Type B pancreatic cell (in vitro differentiated cells): ENCODE measurements at places on chromosomes 16 and 17. TPM values are rescaled to one million over a fixed set of nuclear protein-coding genes. Genes with fewer than 3 reads are reported as not detected.

Gene CHST4
- 0.33 TPM in 1 of 2 replicates, not detected in the other for total RNA-seq

- no peak for DNase-seq
Observed at GRCh38 chr17:4077581-4077980, 65.2 kb downstream of the ZZEF1 start.

DNA sequence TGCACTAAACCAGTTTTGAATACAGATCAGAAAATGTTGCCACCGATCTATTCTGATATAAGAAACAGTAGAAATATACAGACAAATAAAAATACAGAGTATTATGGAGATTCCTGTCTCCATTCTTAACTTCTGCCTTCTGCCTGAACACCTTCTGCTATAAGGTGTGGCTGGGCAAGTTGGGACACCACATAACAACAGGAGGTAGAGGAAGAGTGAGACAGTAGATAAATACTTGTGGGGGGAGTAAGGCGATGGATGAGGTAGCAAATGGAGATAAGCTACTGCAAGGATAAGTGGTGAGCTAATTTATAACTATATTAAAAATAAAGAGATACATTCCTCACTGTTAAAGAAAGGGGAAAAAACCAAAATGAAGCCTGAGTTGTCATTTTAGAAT, 143.7 kb downstream of the CDH8 start:
- DNase-seq, result no peak

DNA sequence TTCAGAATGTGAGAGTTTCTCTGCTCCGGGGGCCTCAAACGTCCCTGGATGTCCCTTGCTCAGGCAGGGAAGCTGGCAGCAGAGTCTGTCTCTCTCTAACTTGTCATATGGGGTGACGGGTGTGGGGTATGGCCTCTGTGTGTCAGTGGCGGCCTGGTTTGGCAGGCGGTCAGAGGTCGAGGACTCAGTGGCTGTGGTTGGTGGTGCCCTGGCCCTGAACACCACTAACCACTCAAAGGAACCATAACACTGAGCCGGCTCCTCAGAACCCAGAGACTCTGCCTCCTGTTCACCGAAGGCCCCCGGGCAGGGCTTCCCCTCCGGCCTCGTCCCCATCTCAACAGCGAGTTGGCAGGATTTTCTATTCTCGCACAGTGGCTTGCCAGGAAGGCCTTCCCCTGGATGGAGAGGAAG, 677 bp downstream of the P2RX1 start:
- no peak for DNase-seq

DNA sequence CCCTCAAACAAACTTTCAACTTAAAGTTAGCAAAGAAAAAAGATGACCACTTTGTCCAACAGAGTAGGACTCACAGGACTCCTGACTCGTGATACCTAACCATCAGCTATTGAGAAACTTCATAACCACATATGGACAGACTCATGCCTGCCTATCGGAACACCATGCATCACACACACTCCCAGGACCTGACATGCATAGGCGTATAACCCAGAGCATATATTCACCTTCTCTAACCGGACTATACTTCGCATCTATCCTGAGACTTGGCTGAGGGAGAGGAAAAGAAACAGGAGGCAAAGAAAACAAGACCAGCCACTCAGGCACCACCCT, 2.2 kb downstream of the PIP4K2B start:
- no peak for DNase-seq

- no peak for DNase-seq
Observed at GRCh38 chr16:52544703-52545102, 2.2 kb downstream of the TOX3 start.

Gene STH
- total RNA-seq, result not detected in 2 replicates

GRCh38 chr17:29176558-29177351, 3.4 kb downstream of the MYO18A start:
- no peak for DNase-seq

GRCh38 chr17:50331085-50331791, 14.7 kb upstream of the XYLT2 start:
- DNase-seq, result no peak

DNA sequence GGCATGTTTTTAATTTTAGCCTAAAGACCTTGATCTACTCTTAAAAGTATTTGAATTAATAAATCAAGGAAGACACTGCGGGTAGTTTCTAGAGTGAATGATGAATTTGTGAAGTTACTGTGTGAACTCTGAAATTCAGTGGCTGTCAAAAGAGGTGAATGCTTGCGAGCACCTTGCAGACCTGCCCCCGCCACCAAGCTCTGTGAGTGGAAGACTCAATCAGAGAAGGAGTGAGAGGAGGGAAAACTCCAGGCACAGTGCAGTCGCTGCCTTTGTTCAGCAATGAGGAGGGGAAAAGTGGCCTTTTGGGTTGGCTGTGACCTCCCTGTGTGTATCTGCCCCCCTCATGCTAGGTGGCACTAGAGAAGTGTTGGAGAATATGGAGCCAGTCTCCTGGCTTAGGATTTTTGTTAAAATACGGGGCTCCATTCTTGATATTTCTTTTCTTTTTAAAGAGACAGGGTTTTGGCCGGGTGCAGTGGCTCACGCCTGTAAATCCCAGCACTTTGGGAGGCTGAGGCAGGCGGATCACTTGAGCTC, 53.0 kb downstream of the LDHD start:
- DNase-seq, result no peak

- DNase-seq, result no peak
Observed at GRCh38 chr17:80068301-80069222, 32.1 kb downstream of the CCDC40 start.

DNA sequence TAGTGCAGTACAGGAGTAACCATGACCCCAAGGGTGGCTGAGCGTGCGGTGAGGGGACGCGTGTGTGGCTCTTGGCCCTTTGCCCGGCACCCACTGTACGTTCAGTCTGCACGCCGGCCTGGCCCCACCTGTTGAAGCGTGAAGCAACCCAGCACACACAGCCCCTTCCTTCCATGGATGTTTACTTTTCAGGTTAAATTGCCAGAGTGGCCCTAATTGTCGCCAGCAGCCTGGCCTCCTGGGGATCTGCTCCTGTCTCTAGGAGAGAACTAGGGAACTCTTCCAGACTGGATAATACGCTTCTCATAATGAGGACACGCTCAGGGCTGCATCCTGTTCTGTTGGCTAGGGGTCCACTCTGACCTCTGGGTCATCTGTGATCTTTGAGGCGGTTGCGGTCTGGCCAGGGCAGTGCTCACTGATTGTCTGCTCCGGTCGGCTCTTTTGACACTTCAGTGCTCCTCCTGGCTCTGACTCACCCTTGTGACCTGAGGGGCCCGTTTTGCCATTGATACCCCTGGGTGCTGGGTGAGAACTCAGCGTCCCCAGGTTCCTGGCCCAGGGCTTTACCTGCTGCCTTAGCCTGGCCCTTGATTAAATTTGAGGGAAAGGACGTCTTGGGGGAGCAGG, 27.7 kb downstream of the TPSG1 start:
- DNase-seq, result no peak

Gene SLFN14
- not detected in 2 replicates for total RNA-seq

DNA sequence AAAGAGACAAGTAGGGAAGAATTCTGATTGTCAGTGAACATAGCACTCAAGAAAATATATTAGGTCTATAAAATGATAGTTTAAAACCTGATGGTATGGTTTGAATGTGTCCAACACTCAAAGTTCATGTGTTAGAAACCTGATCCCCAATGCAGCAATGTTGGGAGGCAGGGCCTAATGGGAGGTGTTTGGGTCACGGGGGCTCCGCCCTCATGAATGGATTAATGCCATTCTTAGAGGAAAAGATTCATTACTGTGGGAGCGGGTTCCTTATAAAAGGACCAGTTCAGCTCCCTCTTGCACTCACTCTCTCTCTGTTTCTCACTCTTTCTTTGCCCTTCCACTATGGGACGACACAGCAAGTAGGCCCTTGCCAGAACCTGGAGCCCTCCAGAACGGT, 41.5 kb upstream of the SLC47A1 start:
- DNase-seq, result no peak

GRCh38 chr17:8393470-8394231, 4.0 kb downstream of the RNF222 start:
- no peak for DNase-seq

GRCh38 chr16:22312897-22313781, 15.9 kb downstream of the POLR3E start:
- DNase-seq, result no peak

Gene SHCBP1
- total RNA-seq, result 5.4 and 12.7 TPM in 2 replicates

Gene ZNF597
- 1.4 and 2.2 TPM in 2 replicates for total RNA-seq

DNA sequence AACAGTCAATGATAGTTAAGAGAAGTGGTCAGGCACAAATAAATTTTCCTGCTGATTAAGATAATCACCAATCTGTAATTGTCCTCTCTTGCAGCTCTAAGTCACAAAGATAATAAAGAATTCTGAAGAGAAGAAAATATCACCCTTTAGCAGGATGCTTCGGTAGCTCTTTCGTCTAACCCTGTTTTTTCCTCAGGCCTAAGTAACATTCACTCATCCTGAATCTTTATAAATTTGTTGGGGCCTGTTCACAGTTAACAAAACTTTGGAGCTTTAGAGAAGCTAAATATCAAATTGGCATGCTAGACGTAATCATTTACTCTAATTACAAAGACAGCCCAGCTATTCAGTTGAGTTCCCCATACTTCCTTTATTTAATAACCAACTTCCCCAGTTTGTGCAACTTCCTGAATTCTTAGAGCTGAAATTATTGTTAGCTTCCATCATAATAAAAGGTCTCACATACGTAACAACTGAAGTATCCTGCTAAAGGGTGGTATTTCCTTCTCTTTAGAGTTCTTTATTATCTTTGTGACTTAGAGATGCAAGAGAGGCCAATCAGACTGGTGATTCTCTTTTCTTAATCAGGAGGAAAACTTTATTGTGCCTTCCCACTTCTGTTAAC, 118.6 kb downstream of the TANGO6 start:
- no peak for DNase-seq

DNA sequence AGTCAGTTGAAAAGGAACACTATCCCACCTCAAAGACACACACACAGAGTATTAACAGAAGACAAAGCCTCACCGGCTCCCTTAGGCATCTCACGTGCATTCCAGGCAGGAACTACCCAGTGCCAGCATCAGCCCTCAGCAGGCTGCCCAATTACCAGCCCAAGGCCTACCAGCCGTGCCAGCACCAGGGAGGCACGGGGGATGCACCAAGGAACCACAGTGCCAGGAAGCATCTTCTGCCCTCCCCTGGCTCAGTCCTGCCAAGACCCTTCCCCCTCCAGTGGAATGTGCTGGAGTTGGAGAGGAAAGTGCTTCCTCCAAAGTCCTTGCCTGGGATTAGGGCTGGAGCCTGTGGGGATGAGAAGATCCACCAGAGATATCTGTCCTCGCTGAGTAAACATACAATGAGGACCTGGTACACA, 11.0 kb upstream of the KRT19 start:
- DNase-seq, result no peak

- no peak for DNase-seq
Observed at GRCh38 chr17:2295575-2295974, 8.0 kb downstream of the SMG6 start.

Gene MYH1
- total RNA-seq, result not detected in 2 replicates

- DNase-seq, result peak; percentile 74
Observed at GRCh38 chr17:2853283-2854142, 57.3 kb downstream of the RAP1GAP2 start.

DNA sequence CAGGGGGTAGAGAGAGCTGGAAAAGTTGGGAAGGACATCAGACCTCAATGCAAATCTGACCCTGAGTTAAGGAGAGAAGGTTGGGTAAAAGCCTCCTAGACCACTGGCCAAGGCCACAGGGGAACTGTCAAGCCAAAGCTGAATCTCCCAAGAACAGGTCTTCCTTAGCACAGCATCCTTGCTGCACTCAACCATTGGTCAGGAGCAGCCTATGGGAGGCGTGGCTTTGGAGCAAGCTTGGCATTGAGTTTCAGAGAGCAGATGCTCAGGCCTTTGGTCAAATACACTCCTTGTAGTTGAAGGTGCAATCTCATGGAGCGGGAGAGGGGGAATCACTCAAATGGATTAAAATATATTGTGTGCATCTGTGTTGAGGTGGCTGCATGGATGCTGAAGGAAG, 21.8 kb downstream of the SOX9 start:
- no peak for DNase-seq

DNA sequence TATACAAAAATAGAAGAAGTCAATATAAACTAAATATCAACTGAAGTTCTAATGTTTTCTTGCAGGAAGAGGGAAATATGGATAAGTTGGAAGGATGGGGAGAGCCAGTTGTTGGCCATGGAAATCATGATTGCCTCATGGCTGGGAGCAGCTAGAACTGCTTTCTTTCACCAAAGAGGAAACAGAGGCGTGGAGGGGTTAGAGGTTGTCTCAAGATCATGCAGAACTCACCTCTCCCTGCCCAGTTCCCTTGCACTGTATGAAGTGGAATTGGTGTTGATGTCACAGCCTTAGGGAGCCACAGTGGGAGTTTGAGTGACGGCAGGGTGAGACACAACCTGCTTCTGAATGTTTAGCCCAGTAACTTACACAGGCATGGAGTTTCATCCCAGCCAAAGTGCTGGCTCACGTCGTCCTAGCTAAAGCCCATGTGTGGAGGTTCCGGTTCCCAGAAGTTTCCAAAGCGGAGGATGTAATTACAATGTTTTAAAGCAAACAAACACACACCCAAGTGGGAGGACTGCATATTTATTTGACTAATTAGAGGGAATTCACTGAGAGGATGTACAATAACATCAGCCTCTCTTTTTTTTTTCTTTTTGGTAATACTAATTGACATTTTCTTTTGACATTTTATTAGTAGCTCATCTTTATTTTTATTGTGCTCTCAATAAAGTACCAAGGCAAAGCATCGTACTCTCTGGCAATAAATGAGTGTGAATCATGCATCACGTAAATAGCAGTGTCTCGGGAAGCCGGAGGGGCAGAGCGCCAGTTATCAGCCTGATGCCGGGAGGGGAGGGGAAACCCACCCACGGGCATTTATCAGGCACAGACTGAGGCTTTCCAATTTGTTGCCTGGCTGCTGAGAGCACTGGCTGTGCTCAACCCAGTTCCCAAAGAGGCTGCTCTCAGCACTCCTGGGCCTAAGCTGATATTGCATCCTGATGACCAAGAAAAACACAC, 118.7 kb upstream of the CDH5 start:
- no peak for DNase-seq

Gene TPSD1
- total RNA-seq, result not detected in 2 replicates

Gene ZNF629
- total RNA-seq, result 26.9 and 35.5 TPM in 2 replicates

DNA sequence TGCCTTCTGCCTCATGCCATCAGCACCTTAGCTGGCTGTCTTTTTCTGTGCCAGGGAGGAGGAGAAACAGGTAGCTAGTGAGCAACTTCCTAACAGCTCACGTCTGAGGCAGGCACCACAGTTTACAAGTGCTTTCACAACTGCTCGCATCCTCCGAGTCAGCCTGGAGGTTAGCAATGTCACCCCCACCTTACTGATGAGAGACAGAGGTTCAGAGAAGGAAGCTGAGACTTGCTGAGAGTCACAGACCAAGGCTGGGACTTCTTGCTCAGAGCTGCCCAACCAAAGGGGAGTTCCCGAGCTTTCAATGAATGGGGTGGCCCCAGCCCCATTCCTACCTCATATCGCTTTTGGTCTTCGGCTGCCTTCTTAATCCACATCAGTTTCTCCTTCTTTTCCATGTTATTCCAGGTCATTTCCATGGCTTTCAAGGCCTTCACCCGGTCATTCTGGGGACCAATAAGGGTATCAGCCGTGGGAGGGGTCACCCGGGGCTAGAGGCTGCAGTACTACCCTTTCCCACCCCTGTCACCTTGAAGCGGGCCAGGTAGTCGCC, 9.6 kb downstream of the UBTF start:
- no peak for DNase-seq
